ENCODE measurements at places on chromosomes 6 and 20. TPM values are rescaled to one million over a fixed set of nuclear protein-coding genes. Genes with fewer than 3 reads are reported as not detected.

Gene POPDC3
- 2.5 TPM for total RNA-seq

Gene TPMT
- total RNA-seq, result 12.3 TPM

Gene RIMS1
- 21.0 TPM for total RNA-seq

Gene MOCS3
- 4.9 TPM for total RNA-seq

Gene CD93
- 72.8 TPM for total RNA-seq
